Activated naive CD4-positive, alpha-beta T cell treated with anti-CD3 and anti-CD28 coated beads, Interleukin-2, amount 50 U/mL, for 16 hours (primary cell): ENCODE measurements at places on chromosomes 1 and 21.
A peak's percentile ranks its signal among the peaks of the same experiment; 100 is the strongest.

- DNase-seq: no peak
Observed at GRCh38 chr1:115190540-115191170, 101.4 kb upstream of the TSPAN2 start.

DNA sequence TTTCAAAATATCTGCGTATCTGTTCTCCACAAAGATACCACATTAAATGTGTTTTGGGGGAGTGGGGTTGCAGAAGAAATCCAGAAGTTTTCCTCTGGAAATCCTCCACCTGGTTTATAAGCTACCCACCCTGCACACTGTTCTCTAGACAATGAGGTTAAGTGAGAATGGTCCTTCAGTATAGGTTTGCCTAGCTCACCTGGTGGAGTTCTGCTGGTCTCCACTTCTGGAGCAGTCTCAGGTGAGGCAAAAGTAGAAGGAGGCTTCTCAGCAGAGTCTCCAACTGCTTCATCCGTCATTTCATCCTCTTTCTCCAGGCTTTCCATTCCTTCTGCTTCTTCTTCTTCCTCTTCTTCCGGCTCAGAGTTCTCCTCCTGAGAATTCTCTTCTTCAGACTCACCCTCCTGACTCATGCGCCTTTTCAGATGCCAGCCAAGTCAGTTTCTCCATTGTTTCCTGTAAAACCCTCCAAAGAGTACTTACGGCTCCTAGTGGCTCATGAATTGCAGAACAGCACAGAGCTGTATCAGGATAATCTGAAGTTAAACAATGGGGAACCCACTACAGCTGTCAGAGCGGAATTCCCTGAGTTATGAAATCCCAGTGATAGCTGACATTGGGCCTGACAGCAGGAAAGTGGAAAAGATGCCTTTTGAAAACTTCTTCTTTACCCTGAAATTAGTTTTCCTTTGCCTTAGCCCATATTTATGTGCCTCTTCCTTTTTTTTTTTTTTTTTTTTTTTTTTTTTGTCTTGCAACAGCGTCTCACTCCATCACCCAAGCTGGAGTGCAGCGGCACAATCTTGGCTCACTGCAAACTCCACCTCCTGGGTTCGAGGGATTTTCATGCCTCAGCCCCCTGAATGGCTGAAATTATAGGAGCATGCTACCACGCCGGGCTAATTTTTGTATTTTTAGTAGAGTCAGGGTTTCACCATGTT is 38.5 kb downstream of the MSTO1 start:
- no peak for DNase-seq

GRCh38 chr1:11463177-11463576 is 15.8 kb upstream of the DISP3 start:
- DNase-seq: no peak

GRCh38 chr1:245085508-245086095 is 69.2 kb upstream of the KIF26B start:
- no peak for DNase-seq

DNA sequence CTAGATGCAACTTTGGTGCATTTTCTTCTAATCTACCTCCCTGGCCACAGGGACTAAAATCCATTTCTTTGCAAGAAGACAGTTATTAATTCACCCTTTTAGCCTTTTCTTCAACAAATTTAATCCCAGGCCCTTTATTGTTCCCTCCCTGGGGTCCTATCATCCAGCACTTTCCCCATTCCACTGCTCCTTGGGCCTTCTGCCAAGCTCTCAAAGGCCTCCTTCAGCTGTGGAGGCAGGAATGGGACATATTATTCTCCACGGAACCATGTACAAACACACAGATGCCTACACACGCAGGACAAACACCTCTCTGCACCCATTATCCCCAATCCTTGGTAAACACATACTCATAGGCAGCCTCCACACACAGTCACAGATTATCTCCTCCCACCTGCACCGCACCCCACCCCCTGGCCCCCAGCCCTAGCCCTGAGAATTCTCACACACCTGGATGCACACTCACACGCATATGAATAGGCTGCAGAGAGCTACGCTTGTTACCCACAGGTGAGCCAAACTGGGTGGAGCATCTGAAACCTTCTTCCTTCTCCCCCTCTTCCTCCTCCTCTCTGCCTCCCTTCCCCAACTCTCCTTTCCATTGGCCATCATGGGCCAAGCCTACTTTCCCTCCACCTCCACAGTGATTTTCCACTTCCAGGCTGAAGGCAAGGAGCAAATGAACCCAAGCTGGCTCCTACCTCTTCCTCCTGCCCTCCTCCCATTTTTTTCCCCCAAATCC is 11.7 kb downstream of the TAGLN2 start:
- DNase-seq: no peak

DNA sequence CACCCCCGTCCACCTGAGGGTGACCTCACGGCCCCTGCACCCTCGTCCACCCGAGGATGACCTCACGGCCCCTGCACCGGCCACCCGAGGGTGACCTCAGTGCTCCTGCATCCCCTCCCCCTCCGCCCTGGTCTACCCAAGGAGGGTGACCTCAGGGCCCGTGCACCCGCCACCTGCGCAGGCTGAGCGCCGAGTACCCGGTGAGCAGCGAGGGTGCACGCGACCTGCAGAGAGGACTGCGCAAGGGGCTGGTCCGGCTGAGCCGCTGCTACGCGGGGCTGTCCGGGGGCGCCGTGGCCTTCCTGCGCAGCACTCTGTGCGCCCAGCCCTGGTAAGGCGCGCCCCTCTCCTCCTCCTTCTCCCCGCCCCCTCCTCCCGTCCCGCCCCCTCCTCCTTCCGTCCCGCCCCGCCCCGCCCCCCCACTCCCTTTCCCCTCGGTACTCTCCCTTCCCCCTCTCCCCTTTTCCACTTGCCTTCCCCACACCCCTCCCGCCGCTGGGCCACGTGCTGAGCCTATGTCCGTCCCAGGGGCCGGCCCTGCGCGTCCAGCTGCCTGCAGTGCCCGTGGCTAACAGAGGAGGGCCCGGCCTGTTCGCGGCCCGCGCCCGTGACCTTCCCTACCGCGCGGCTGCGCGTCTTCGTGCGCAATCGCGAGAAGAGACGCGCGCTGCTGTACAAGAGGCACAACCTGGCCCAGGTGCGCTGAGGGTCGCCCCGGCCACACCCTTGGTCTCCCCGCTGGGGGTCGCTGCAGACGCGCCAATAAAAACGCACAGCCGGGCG is 28.4 kb downstream of the TRIM11 start:
- DNase-seq: peak; percentile 61

DNA sequence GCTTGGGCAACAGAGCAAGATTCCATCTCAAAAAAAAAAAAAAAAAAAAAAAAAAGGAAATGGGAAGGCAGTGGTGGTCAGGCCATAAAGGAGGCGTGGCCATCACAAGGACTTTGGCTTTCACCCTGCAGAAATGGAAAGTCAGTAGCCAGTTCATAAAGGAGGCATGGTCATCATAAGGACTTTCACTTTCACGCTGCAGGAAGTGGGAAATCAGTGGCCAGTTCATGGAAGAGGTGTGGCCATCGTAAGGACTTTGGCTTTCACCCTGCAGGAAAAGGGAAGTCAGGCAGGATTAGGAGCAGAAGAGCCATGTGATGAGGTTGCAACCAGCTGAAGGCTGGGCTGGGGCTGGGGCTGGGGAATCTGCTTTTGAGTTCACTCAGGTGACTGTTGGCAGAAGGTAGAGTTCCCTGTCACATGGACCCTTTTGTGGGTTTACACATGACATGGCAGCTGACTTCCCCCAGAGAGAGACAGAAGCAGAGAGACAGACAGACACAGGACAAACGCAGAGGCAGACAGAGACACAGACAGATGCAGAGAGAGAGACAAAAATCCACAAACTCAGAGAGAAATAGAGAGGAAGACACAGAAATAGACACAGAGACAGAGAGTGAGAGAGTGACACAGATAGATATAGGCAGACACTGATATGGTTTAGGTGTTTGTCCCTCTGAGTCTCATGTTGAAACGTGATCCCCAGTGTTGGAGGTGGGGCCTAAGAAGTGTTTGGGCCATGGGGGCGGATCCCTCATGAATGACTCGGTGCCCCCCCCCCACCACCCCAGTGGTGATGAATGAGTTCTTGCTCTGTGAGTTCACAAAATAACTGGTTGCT is 263.9 kb upstream of the KAZN start:
- DNase-seq: peak; percentile 13

GRCh38 chr1:59397139-59397858 is 100.4 kb downstream of the FGGY start:
- no peak for DNase-seq

DNA sequence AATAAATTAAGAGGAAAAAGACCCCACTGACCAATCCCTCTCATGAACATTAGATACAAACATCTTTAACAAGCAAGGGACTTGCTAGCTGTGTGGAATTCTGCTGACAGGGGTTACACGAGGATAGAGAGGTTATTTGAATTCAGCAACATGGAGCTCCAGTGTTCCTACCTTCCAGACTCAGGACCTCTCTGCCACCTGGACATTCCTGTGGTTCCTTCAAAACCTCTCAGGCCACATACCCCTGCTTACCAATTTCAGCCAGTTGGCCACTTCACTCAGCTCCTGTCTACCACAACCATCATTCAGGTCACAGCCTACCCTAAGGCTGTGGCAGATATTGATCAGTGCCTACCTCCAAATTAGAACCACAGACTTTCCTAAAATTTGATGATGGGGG is 147.5 kb downstream of the RRAGC start:
- DNase-seq: no peak

DNA sequence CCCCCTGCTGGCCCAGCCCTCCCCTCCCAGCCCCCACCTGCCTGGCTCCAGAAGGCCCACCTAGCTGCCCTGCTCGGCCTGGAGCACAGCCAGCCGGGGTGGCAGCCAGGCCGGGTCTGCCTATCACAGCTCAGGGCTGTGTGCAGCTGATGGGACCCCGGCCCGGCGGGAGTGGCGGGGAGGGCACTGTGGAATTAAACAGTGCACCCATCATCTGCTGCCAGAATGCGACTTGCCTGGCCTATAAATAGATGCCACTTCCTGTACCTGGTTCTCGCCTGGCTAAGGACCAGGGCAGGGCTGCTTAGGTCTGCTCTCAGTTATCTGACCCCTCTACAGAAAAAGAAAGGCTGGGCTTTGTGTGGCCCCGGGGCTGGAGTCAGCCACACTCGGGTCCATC is 98.2 kb upstream of the VAMP3 start:
- DNase-seq: no peak

GRCh38 chr1:44576456-44577150 is 97.7 kb downstream of the TMEM53 start:
- no peak for DNase-seq

DNA sequence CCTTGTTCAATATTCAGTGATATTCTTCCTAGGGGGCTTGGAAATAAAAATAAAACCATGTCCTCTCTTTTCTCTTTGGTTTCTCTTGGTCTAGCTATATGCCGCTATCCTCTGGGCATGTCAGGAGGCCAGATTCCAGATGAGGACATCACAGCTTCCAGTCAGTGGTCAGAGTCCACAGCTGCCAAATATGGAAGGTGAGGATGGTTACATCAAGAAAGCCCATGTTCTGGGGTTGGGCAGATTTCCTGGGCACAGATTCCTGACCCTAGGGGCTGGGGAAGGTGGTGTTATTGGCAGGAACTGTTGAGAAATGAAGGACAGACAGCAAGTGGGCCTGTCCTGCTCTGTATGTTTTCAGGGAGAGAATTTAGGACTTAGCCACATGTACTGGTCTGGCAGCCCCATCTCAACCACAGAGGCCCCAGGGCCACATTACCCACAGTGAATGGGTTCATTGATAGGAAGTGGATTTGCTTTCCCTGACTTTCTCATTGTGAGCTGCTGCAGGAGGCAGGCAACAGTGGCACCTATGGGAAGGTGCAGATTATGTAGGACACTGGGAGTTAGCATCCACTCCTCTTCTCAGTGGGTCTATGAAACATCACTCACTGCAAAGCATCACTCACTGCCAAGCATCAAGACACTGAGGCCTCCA is 37.4 kb upstream of the HSD17B7 start:
- no peak for DNase-seq

DNA sequence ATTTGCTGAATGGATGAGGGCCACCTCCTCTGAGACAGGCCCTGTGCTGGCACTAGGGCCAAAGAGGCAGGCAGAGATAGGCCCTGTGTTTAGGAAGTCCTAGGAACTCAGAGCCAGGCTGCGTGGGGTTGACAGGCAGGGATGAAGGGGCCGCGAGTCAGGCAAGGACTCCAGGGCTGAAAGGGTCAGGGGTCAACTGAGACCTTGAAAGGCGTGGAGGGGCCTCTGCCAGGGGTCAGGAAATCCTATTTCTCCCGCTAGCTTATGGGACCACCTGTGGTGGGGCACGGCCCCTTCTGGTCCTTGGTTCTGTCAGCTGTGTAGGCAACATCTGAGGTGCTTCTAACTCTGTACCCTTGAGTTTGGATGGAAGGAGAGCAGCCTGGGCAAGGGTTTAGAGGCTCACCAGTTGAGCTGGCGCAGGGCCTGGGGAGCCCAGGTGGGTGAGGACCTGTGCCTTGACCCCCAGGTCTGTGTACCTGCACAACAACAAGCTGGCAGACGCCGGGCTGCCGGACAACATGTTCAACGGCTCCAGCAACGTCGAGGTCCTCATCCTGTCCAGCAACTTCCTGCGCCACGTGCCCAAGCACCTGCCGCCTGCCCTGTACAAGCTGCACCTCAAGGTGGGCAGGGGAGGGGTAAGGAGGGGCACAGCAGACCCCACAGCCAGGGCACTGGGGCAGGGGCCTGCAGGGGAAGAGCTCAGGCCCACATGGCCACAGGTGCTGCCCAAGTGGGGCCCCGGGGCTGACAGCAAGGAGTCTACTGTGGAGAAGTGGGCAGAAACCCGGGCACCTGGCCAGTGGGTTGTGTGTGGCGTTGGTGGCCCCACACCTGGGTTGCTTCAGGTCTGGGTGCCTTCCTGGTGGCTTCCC is 14.9 kb downstream of the PODN start:
- DNase-seq: peak; percentile 7

- no peak for DNase-seq
Observed at GRCh38 chr1:47738560-47739182, 258.5 kb downstream of the TRABD2B start.

DNA sequence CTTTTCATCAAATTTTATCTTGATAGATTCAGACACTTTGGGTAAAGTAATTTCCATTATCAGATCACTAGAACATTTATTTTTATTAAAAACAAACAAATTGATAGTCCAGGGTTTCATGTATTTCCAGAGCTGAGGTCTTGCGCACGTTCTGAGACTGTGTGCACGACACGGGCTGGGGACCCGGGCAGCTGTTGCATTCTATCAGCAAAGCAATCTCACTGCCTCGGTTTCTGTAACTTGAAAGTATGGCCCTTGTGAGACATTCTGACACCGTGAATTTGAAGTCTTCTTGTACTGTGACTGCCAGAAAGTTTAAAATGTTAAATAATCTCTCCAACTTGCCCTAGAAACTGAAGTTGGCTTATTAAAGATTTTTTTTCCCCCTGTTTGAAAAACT is 746.9 kb upstream of the ADGRL2 start:
- no peak for DNase-seq

- no peak for DNase-seq
Observed at GRCh38 chr1:114725230-114725629, 8.7 kb upstream of the NRAS start.

DNA sequence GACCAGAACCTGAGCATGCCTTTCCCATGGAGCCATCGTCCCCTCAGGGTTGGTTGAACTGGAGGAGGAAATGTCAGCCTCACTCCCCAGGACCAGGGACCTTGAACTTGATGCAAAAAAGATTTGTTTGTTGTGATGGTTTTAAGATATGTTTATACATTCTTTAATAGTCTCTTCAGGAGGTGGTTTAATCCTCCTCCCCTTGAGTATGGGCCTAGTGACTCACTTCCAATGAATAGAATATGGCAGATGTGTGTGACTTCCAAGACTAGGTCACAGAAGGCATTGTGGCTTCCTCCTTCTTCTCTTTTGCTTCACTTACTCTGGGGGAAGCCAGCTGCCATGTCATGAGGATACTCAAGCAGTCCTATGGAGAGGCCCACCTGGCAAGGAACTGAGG is 81.7 kb upstream of the WNT4 start:
- DNase-seq: no peak
